ENCODE measurements at places on chromosomes 1 and 21. TPM values are rescaled to one million over a fixed set of nuclear protein-coding genes. Genes with fewer than 3 reads are reported as not detected.

CDC20 gene
- total RNA-seq: 355 TPM

CASQ2 gene
- total RNA-seq: not detected

HIPK1 gene
- total RNA-seq: 40.1 TPM

SERBP1 gene
- total RNA-seq: 325 TPM

- no peak for DNase-seq
Measured at GRCh38 chr1:24742090-24742938, 2.9 kb upstream of the CLIC4 start.

OLFML2B gene
- total RNA-seq: 1.3 TPM

- DNase-seq: no peak
Measured at GRCh38 chr1:39850606-39851216, 32.6 kb downstream of the TRIT1 start.

GRCh38 chr1:24043345-24044032 lies 63.4 kb upstream of the SRSF10 start:
- no peak for DNase-seq

RAP1GAP gene
- 13.4 TPM for total RNA-seq

DNA sequence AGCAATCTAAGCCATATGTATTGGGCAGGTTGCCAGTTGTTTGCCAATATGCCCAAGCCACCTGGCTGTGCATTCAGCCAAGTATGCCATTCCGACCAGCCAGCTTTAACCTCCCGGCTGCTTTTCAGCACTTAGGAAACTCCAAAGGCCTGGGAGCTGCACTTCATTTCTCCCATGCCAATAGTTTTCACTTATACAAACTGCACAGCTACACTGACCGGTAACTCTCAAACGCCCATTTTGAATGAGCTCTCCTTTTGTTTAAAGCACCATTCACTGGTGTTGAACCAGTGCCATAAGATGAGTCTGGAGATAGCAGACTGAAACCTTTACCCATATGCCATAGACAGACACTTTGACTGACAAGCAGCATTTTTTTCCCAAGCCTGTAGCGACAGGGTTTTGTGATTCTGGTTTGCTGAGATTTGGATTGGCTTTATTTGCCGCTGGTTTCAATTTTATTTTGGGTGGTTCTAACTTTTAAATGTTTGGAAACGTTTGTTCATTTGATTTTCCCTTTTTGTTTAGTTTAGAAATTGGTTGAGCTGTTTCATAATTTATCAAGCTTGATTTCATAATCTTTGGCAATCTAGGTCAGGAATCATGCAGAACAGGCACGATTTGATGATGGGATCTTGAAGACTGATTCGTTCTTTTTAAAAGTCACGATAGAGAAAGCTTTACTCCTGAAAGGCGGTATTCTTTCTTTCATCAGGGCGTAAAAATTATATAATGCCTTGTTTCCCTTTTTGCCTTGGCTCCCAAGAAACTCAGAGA lies 144.6 kb downstream of the NFIA start:
- DNase-seq: no peak
